ENCODE measurements at places on chromosomes 11 and 22.

DNA sequence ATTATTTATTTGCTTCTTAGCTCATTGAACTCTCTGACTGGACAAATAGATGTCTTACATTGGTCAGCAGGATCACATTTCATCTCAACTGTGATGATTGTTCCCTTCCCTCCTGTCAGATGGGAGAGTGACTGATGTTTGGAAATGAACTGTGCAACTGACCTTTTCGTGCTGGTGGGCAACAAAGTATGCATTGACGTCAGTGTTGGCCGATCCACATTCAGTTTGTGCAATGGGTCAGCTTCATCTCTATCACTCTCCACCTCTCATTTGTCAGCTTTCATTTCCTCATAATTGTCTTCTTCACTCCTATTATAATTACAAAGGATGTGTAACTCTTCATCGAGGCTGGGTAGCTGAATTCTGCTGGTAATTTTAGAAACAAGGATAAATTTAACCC lies 71.3 kb downstream of the PPP2R1B start:
- no peak for DNase-seq

DNA sequence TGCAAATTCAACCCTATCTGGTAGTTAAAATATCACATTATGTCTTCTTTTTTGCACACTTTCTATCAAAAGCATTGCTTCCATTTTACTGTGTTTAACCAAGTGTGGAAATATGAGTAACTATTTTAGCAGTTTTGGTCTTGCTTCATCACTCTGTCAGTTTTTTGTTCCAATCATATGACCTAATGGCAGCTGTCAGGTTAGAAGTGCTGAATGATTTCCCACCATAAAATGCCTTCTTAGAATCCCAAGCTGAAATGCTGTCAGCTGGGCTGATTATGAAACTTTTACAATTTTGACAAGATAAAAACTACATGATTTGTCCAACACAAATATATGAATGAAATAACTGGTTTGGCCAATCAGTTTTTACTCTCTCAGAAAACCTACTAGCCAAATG lies 1654.6 kb upstream of the RAG2 start:
- no peak for DNase-seq

GRCh38 chr11:33451364-33451763 lies 194.2 kb downstream of the HIPK3 start:
- DNase-seq = no peak

GRCh38 chr22:48098243-48098920 lies 1335.9 kb downstream of the TBC1D22A start:
- no peak for DNase-seq

GRCh38 chr11:77411717-77412441 lies 62.0 kb downstream of the PAK1 start:
- peak; percentile 68 for DNase-seq

DNA sequence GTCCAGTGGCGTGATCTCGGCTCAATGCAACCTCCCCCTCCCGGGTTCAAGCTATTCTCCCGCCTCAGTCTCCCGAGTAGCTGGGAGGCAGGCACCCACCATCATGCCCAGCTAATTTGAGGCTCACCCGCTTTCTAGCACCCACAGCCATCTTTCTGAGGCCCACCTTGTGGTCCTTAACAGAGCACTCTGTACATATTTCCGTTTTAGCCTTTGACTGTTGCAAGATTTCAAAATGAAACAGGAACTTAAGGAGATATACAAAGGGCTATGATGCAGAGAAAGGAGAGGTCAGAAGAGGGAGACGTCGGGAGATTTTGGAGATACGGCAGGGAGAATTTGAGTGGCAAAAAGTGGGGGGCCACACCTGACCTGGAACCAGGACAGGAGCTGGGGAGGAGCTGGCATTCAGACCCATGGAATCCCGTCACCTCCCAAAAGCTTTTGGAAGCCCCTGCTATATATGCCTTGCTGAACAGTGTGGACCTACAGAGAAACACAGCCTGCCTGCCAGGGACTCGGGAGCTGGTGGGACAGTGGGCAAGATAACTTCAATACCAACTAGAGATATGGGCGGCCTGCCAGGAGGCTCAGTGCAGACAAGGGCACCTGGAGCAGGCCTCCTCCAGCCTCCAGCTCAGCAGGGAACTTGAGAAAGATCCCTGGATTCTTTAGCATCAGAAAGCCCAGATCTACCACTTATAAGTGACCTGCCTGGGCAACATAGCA lies 8.0 kb upstream of the CLCF1 start:
- no peak for DNase-seq

DNA sequence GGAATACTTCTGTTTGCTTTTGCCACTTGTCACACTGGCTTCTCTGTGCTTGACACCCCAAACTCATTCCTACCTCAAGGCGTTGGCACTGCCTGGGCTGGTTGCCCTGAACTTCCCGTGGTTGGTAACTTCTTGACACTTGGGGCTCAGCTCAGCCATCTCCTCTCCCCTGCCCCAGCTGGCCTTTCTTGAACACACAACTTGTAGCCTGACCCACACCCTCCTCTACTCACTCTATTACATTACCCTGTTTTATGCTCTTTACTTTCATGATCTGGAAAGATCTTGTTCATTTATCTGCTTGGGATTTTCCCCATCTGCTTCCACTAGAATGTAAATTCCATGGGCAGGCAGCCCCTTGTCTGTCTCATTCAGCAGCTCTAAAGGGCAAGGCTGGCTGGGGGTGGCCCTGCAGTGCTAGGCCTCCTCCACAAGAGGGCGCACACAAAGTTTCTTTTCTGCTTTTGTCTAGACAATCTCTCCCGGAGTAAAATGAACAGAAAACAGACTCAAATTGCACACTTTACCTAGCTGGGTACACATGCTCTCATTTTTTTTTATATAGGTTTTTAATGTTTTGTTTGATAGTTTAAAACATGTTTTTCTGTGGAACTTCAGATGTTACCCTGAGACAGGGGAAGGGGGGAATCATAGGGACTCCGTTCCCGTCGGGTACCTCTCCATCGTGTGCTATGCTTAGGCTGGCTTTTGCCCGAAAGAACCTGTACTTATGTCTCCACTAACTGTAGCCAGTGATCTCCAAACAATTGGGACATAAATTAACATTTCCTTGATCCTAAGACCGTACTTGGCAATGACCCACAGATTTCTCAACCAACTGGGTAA lies 16.4 kb upstream of the MRGPRX2 start:
- peak; percentile 53 for DNase-seq

DNA sequence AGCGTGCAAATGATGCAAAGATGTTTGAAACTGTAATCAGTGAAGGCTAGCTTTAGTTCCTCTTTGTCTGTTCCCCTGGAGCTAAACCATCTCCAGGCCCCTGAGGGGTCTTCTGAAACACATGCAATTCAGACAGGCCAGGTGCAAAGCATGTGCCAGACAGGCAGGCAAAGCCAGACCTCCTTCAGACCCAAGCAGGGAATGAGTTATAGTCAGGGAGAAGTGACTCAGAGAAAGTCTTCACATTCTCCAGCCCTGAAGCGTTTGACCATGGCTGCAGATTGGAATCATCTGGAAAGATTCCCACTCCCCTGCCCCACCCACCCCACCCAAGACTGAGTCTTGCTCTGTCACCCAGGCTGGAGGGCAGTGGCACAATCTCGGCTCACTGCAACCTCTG lies 187.0 kb upstream of the ISX start:
- DNase-seq = no peak

DNA sequence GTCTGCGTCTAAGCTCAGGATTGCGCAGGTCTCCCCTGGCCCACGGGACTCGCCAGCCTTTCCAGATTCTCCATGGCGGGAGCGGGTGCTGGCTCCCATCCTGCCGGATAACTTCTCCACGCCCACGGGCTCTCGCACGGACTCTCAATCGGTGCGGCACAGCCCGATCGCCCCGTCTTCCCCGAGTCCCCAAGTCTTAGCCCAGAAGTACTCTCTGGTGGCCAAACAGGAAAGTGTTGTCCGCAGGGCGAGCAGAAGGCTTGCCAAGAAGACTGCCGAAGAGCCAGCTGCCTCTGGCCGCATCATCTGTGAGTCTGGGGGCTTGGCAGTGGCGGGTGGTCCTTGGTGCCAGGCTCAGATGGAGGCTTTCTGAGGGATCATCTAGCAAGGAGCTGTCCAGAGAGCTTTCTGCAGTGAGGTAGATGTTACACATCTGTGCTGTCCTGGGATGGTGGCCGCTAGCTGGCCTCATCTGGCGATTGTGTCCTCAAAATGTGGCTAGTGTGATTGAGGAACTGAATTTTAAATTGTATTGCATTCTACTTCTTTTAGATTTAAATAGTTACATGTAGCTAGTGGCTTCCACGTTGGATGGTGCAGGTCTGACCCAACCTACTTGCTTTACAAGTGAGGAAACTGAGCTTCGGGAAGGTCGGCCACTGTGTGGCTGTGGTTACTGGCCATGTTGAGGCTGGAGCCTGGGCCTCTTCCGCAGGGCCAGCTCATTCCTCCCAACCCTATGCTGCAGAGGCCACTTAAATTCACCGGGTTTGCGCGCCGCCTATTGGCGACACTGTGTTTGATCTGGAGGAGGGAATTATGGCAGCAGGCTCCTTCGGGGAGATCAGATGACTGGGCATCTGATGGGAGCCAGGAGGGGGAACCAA lies 6.7 kb downstream of the INCENP start:
- no peak for DNase-seq

- DNase-seq = no peak
Measured at GRCh38 chr11:35847473-35847872, 96.4 kb upstream of the LDLRAD3 start.

GRCh38 chr11:86805873-86806310 lies 5.5 kb downstream of the PRSS23 start:
- DNase-seq = no peak

GRCh38 chr11:6402561-6402981 lies 12.3 kb downstream of the SMPD1 start:
- no peak for DNase-seq

- DNase-seq = no peak
Measured at GRCh38 chr22:28986366-28986765, 75.3 kb downstream of the C22orf31 start.

GRCh38 chr11:2892215-2892966 lies 6.8 kb upstream of the CDKN1C start:
- no peak for DNase-seq

DNA sequence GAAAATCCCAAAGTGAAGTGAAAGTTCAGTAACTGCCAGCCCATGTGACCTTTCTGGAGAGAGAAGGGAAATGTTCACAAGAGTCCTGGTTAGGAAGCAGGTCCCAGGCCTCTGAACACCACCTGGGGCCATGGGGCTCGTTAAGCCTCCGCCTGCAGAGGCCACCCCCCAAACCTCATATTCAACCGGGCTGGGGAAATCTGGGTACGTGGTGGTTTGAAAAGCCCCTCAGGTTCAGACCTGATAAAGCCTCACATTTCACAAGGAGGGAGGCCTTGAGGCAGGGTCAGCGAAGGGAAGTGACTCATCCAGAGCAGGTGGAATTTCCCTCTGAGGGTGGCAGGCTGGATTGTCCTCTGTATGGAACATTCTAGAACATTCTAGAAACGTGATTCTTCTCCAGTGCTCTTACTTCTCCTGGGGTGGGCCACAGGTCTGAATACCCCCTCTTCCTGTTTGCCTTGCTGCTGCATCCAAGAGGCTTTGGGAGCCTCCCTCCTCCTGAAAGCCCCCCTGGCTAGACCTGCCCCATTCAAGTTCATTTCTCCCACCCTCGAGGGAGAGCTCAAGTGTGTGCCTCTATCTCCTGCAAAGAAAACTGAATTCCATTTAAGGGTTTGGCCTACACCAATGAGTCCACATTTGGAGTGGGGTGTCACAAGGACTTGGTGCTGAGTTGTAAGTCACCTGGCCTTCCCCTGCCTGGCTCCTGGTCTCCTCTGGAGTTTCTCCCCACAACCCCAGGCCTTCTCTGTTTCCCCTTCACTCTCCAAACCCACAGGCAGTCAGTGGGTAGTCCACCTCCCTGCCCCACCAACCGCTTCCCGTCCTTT lies 6.3 kb downstream of the FXYD2 start:
- no peak for DNase-seq

- no peak for DNase-seq
Measured at GRCh38 chr11:103378931-103379330, 269.7 kb downstream of the DYNC2H1 start.

- no peak for DNase-seq
Measured at GRCh38 chr11:4071914-4072313, 22.7 kb upstream of the RRM1 start.

- DNase-seq = no peak
Measured at GRCh38 chr11:109140857-109141515, 281.0 kb upstream of the C11orf87 start.

- DNase-seq = no peak
Measured at GRCh38 chr22:50731811-50732624, 6.0 kb upstream of the ACR start.

DNA sequence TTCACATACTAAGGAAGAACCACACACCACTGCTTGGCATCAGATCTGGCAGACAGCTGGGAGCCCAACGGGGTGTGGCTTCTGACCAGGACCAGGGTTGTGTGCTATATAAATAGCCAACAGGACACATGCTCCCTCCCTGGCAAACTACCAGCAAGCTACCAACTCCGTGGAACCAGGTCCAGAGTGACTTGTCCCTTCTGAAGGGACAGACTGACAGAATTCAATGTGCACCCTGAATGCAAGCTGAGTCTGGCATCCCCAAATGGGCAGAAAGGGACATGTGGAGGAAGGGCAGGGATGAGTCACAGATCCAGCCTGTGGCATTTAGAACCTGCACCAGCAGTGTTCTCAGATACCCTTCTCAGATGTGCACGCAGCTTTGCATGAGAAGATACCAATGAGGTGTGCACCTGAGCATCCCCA lies 92.9 kb downstream of the MICAL3 start:
- no peak for DNase-seq

GRCh38 chr11:221998-222789 lies 13.9 kb downstream of the SIRT3 start:
- DNase-seq = no peak

DNA sequence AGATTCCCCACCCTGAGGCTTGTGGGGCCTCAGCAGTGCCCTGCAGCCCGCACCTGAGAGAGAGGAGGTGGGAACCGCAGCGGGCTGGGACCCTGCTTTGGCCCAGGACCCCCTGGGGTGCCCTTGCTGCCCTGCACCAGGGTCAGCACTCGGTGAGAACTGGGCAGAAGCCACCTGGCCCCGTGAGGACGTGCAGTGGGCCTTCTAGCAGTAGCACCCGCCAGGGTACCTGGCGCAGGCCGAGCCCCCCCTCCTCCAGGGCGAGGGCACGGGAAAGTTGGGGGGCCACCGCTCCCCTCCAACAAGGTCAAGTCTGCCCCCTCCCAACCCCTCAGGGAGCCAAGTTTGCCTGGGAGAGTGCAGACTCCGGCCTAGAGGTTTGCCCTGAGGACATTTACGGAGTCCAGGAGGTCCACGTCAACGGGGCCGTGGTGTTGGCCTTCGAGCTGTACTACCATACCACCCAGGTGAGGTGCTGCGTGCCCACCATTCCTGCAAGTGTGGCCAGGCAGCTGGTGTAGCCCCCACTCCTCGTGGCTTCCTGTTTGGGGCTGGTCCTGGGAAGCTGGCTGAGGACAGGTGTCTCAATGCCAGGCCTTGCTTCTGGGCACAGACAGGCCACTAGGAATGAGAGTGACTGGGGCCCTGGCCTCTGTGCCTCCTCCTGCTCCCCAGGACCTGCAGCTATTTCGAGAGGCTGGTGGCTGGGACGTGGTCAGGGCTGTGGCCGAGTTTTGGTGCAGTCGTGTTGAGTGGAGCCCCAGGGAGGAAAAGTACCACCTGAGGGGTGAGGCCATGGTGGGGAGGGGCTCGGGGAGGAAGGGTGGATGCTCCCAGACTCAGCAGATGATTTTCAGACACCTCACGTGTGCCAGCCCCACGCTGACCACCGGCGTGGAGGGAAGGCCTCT lies 3.5 kb downstream of the PGGHG start:
- no peak for DNase-seq
